ENCODE measurements at places on chromosomes 1 and 21.
A peak's percentile ranks its signal among the peaks of the same experiment; 100 is the strongest.

DNA sequence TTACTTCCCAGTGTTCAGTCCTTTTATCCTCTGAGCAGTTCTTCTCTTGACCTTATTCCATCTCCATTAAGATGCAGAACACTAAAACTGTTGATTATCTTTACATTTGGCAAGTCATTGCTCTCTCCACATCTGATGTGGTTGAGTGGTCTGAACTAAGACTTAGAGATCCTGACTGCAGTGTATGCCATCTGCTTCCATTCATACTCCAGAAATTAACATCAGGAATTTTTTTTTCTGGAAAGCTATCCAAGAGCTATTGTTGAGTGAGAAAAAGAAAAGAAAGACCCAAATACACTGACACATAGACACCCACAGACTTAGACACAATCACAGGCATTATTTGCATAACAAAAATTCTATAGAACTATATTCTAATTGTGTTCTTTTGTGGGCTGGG lies 3.7 kb upstream of the TRIM62 start:
- no peak for DNase-seq

DNA sequence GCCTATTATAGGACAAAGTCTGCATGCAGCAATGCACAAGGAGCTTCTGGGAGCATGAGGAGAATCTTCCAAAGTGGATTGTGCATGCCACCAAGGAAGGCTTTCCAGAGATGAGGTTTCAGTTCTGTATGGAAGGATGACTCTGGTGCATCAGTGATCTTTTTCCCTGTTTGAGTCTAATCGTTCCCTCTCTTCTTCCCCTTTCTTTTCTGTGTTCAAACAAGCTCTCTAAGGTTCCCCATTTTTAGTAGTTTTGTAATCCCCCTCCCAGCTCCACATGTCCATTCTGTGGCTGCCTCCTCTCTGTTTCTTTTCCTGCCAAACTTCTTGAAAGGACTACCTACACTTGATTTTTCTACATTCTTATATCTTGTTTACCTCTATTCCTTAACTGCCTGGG lies 43.3 kb upstream of the USP25 start:
- DNase-seq, result no peak

DNA sequence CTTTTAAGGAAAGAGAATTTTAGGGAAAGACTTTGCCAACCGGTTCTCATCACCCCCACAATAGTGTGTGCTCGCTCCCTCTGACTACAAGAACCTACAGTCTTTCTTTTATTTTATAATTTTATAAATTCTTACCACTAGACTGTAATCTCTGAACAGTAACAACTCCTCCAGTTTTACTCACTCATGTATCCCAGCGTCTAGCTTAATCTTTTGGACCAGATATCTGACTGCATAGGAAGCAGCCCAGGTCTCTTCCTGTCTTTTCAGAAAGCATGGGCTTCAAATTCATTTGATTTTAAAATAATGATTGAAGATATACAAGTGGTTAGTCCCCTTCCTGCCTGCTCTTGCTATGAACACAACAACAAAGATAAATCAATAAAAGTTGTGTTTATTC lies 19.0 kb upstream of the DUSP10 start:
- no peak for DNase-seq

GRCh38 chr1:36590264-36590663 lies 107.6 kb upstream of the CSF3R start:
- DNase-seq, result no peak

DNA sequence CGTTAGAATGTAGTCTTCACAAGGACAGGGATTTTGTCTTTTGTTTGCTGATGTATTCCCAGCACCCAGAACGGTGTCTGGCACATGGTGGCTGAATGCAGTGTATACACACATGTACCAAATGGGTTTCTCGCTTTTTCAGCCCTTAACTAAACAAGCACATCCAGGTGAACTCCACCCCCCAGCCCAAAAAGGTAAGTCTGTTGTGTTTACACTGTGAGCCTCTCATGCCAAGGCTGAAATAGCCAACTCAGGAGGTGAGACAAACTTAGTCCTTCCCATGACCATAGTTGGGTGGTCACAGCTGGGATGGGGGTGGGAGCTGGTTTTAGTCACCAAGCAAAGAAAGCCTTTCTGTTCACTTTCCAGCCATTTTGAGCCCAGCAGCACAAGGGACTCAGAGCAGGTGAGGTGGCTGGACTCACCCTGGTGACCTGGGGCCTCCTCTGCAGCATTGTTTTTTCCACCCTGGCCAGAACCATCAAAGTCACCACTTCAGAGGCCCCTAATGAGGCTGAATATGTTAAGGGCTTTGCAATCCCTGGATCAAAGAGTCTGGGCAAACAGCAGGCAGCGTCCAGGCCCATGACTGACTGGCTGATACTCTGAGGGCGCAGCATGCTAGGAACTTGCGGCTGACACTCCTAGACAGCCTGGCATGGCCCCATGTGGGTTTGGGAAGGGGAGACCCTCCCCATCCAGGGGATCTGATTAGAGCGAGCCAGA lies 8.7 kb downstream of the TENT5B start:
- DNase-seq, result no peak

DNA sequence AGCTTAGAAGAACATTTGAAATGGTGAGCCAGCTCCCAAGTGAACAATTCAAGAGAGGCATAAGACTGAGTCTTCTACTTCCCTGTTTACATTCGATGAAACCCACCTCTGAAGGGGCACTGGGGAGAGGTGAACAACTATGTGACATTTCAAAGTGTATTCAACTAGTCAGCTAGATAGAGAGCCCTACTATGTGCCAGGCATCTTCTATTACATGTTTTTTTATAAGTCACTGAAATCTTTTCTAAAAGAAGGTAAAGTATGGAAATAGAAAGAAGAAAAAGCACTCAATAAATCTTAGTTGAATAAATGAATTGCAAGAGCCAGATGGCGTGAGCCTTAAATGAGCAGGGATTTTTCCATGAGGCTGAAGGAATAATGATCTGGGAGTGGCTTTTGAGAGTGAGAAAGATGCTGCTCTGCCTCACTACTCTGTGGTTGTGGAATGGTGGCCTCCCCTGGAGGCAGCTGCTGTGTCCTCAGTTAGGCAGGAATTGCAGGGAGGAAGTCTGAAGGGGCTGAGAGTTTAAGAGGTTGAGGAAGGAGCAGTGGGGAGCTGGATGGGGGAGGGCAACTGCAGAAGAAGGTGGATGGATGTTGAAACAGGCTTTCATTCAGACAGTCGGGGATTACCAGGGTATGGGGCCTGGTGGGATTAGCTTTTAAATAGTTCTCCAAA lies 10.4 kb upstream of the PTPRF start:
- no peak for DNase-seq

GRCh38 chr1:110495926-110496600 lies 22.9 kb downstream of the KCNA10 start:
- peak; percentile 87 for DNase-seq

- no peak for DNase-seq
Observed at GRCh38 chr1:195965475-195965874, 642.8 kb downstream of the KCNT2 start.

DNA sequence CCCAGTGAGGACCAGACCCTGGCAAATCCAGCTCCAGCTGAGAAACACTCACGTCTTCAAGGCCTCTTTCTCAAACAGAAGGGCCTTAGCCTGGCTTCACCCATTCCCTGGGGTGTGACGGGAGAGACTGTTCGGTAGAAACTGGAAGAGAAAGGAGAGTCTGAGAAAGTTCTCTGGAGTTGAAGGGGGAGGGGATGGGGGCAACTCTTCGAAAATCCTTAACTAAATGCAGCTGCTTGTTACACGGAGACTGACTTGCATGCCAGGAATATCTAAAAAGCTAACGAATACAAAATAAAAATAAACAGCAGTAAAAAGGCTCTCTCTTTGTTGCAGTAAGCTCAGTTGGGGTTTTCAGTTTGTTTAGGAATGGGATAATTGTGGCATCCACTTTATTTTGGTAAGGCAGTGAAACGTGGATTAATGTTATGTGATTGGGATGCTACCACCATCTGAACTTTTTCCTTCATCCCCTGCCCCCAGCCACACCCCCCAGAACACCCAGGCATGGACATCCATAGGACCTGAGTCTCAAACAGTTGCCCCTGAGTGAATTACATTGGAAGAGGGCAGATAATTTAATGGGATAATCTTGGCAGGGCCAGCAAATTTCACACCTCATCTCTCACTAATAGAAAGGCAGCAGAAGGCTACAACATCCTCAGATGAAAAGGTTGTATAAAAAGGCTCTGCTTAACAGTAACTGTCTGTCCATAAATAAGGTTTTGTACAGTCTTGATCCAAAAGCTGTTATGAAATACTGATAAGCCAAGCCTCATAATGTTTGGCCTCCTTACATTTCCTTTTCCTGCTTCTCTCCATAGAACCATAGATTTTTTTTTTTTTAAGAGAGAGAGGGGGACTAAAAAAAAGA lies 5.8 kb downstream of the ROR1 start:
- no peak for DNase-seq

DNA sequence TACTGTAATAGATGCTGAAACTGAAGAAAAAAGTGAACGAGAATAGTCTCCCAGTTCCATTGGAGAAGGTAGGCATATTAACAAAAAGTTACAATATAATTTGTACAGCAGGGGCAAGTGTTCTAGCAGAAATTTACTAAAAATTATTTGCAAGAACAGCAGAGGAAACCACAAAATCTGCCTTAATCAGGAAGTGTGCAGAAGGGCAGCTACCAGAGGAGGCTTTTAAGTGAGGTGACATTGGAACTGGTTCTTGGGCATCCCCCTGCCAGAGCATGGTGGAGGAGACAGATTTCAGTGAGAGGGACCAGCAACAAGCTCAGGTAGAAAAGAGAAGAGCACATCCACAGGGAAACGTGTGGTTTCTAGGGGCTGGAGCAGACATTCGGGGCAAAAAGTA lies 279.3 kb upstream of the CAMK1G start:
- DNase-seq, result no peak

- no peak for DNase-seq
Observed at GRCh38 chr1:211833174-211833820, 2.7 kb upstream of the LPGAT1 start.

DNA sequence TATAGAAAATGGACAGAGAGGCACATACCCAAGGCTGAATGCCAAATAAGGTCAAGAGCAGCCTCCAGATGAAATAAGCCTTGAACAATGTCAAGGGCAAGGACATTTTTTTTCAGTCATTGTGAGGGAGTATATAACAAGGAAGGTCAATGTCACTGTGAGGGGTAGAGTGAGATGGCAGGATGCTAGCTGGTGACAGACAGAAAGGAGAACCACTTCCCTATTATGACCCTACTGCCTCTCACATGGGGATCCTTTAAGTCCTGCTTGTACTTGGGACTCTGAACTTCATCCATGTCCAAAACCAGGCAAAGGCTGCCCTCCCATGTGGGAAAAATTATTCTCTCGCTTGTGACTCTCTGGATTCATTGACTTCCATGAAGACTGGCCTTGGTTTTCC lies 119.5 kb upstream of the COA6 start:
- no peak for DNase-seq

DNA sequence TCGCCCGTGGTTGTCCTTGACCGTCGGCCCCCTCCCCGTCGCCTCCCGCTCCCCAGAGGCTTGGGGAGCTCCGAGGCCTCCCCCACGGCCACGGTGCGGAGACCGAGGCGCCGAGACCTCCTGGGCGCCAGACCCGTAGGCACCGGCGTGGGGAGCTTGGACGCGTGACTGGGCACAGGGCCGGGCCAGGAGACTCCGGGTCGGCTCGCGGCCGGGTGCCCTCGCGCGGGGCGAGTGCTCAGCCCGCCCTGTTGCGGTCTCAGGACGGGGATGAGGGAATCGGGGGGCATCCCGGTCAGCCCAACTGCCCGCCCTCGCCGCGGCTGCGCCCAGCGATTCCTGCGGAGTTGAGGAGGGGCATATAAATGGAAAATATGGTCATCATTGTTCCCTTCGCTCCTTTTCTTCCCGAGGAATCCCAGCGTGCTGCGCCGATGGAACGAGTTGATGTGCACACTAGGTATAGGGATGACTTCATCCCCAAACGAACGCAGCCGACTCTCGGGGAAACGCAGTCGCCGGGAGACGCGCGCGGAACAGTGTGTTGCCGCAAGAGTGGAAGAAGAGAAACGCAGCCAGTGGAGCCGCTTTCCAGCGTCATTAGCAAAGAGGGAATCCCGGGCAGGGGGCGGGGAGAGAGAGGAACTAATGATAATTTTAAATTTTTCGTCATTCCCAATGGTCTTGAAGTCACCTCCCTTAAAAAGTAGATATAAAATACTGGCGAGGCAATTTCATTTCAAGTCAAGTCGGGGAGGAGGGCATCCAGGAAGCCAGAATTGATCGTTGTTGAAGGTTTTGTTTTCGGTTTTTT lies 747 bp upstream of the ENAH start:
- DNase-seq, result peak; percentile 4

DNA sequence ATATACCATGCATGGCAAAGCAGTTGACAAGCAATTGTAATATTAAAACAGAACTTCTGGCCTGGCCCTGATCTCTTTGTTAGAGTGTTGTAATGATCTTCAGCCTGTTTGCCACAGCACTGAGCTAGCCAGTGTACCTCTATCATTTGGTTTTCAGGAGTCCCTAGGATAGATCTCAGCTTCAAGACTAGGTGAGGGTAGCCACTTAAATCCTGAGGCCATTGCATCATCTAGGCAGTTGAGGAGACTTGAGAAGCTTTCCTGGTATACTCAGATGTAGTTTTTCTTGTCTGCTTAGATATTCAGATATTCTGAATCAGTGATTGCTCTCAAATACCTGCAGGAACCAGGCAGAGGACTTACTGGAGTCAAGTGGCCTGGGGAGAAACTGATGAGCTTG lies 14.7 kb downstream of the S1PR1 start:
- DNase-seq, result no peak

DNA sequence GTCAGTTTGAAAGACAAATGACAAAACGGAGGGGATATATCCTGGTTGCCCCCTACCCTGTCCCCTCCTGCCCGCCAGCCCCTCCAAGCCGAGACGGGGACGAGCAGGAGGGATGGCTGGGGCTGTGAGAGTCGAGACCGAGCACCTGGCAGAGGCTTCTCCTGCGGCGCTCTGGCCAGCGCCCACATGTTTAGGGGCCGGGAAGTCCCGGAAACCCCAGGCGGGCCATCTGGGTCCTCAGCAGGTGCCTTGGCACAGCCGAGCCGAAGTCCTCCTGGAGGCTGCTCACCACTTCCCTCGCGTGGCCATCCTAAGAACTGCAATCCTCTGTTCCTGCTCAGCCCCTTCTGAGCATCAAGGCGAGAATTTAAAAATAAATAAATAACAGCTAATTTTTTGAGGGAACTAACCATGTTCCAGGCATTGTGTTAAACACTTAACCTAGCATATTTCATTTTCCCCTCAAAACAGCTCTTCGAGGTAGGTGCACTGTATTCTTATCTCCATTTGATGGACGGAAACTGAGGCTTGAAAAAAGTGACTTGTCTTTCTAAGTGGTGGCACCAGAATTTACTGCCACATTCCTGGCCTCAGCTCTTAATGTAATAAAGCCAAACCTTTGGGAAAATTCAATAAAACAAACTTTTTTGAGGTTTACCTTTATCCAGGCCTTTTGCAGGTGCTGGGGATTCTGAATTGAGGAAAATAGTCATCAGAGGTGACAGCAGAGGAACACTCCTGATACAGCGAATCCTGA lies 3.5 kb upstream of the RIMS3 start:
- peak; percentile 94 for DNase-seq

DNA sequence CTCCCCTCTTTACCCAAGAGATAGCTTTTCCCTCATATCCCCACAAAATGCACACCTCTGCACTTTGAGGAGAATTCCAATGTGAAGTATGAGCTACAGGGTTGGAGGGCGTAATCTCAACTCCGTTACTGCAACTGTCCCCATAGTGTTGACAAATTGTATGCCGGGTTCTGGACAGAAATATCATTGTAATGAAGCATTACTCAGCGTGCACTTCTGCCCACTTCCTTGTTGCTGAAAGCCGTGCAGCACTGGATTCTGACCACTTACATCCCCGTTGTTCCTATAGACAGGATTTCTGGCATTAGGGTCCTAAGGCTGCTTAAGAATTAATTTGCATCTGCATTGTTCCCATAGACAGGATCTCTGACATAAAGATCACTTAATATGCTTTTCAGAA lies 205.6 kb downstream of the RHOU start:
- no peak for DNase-seq

GRCh38 chr1:224774378-224774777 lies 155.1 kb upstream of the DNAH14 start:
- no peak for DNase-seq
